ENCODE measurements at places on chromosomes 11 and 22. TPM values are rescaled to one million over a fixed set of nuclear protein-coding genes. Genes with fewer than 3 reads are reported as not detected.

- DNase-seq: peak; percentile 90
- no peaks in the 10 kb centered on the region for H3K27me3 ChIP-seq
- peaks cover 25% of the 10 kb centered on the region for H3K4me1 ChIP-seq
- no peaks in the 10 kb centered on the region for H3K36me3 ChIP-seq
Measured at GRCh38 chr11:66347425-66348276, at the start of gene B4GAT1. B4GAT1 (minus strand) TSS chr11:66347629; CDS start chr11:66347545, 84 bp downstream.

DNA sequence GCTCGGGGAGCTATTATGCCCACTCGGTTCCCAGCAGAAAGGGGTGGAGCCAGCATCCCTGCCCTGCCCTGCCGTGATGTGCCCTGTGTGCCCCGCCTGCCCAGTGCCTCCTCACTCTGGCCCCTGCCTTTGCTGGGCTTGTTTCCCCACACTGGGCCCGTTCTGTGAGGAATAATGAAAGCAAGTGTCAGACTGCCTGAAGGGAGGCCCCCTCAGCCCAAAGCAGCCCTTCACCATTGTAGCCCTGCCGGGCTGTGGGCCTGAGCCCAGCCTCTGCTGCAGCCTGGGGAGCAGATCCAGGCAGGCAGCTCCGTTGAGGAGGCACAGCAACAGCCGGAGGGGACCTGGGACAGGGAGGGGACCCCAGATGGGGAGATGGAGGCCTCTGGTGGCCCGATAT, 20.2 kb upstream of the NEFH start:
- no peak overlapping the region for H3K27ac ChIP-seq
- H3K27me3 ChIP-seq: no peaks in the 10 kb centered on the region
- no peak for DNase-seq
- H3K4me1 ChIP-seq: no peaks in the 10 kb centered on the region

The ACR gene
- total RNA-seq: 0.80 TPM

- no peaks in the 10 kb centered on the region for H3K4me1 ChIP-seq
- H3K36me3 ChIP-seq: no peaks in the 10 kb centered on the region
- H3K27me3 ChIP-seq: no peaks in the 10 kb centered on the region
- peak overlapping the region; percentile 68 for H3K4me3 ChIP-seq
- peak; percentile 96 for DNase-seq
Measured at GRCh38 chr11:64894070-64894811, 15.8 kb upstream of the EHD1 start.

DNA sequence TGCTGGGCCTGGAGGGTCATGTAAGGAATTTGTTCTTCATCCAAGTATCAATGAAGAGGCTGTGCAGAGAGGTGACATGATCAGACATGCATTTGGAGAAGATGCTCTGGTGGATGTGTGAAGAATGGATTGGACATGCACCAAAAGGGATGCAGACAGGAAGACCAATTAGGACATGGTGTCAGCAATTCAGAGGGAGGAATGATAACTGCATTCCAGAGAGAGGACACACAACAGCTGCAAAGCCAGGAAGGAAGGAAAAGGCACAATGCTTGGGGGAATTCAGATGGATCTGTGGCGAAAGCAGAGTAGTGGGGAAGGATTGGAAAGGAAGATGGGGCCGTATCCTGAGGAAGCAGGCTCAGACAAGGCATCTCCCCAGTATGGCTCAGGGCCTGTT, 5.2 kb upstream of the ARRB1 start:
- no peak overlapping the region for H3K27ac ChIP-seq
- H3K4me3 ChIP-seq: no peak overlapping the region

The DDI1 gene
- total RNA-seq: not detected

The EIF3F gene
- 242 TPM for total RNA-seq

The CHRDL2 gene
- total RNA-seq: 26.5 TPM

DNA sequence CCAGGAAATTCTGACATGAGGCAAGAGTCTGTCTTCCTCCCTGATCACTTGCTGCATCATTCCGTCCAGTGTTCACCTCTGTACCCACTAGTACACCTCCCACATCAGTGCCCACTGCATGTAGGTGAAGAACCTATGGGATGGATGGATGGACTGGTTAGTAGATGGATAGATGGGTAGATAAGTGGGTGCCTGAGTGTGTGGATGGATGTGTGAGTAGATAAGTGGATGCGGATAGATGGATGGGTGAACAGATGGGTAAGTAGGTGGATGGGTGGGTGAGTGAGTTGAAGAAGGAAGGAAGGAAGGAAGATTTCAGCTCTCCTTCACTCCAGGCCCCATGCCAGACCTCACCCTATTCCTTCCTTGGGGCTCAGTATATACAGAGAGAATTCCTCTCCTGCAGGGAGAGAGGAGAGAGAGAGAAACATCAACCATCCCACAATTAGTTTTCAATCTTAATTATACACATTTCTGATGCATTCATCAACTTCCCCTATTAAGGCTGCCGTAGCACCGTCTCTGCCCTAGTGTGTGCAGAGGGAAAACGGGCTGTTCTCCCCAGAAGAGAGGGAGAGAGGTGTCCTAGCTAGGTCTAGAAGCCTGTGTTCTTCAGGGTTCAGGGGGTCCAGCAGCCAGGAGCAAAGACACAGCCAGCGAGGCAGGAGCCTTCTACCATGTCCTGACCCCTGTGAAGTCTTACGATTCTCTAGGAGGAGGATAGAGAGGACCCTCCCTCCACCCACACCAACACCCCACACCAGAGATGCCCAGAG, 125.3 kb downstream of the BUD13 start:
- no peak overlapping the region for H3K27ac ChIP-seq
- no peak overlapping the region for H3K4me3 ChIP-seq
- peak; percentile 6 for DNase-seq
- no peaks in the 10 kb centered on the region for H3K27me3 ChIP-seq
- H3K4me1 ChIP-seq: no peaks in the 10 kb centered on the region

DNA sequence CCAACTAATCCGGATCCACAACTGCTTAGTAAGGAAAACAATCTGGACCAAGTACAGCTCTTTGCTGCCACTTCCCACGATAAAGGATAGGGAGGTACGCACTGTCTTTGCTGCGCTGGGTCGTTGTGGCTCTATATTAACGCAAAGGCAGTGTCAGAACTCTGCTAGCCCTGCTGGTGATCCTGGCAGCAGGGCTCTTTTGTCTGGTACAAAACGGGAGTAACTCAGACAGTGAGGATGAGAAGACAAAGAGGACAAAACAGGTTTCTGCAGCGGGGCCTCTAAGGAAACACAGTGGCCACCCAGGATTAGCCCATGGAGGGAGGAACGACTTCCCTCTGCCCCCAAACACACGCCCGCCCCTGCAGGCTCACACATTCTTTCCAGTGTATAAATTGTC, 26.1 kb downstream of the GAL start:
- H3K4me1 ChIP-seq: no peaks in the 10 kb centered on the region
- no peak for DNase-seq
- H3K27me3 ChIP-seq: no peaks in the 10 kb centered on the region
- no peak overlapping the region for H3K27ac ChIP-seq

The PLAAT2 gene
- 11.1 TPM for total RNA-seq

DNA sequence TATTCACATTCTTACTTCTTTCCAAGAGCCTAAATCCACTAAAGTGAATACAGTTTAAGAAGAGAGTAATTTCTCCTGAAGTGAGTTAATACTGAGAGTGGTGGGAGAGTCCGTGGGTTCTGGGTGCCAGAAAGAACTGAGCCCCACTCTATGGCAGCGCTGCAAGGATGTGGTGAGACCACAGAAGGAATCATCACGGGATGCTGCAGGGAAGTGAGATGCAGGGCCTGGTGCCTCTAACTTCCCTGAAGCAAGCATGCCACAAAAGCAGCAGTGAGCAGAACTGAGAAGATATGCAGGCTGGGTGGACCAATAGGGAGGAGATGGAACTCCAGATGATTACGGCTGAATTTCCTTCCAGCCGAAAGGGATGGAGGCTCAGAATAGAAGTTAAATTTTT, 5.0 kb upstream of the MMP12 start:
- no peak overlapping the region for H3K4me3 ChIP-seq
- no peak for DNase-seq

The SAA2 gene
- 14.2 TPM for total RNA-seq

All from colonic mucosa (tissue), 4 donors.